Stimulated activated CD8-positive, alpha-beta memory T cell treated with anti-CD3 and anti-CD28 coated beads, Interleukin-7, amount 100 ng/mL, for 24 hours (primary cell): ENCODE measurements at places on chromosomes 6 and 20.

- DNase-seq = no peak
Measured at GRCh38 chr20:37642246-37642645, 51.6 kb upstream of the CTNNBL1 start.

DNA sequence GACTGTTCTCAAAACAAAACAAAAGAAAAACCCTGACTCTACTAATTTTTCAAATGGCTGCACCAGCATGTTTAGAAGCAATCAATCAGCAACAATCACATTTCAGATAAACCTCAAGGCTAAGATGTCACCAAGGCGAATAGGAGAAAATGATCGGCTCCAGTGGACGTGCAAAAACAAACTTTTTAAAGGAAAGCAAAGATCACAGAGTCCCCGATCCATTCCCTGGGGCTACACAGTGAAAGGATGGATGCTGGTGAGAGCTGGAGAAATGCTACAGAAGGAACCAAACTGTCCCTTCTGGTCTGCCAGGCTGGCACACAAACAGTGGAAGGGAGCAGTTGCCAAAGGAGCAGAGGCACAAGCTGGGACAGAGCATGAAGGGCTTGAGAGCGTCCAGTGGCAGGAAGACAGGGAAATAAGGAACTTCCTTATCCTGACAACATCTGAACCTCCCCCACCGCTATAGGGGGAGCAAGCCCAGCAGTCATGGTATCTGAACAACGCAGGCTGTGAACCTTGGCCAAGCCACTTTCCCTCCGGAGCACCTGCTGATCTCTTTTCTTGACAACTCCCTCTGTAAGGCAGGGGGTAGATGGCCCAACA is 73.7 kb upstream of the HIVEP1 start:
- no peak for DNase-seq

GRCh38 chr6:24905483-24905882 is 30.3 kb downstream of the RIPOR2 start:
- no peak for DNase-seq

DNA sequence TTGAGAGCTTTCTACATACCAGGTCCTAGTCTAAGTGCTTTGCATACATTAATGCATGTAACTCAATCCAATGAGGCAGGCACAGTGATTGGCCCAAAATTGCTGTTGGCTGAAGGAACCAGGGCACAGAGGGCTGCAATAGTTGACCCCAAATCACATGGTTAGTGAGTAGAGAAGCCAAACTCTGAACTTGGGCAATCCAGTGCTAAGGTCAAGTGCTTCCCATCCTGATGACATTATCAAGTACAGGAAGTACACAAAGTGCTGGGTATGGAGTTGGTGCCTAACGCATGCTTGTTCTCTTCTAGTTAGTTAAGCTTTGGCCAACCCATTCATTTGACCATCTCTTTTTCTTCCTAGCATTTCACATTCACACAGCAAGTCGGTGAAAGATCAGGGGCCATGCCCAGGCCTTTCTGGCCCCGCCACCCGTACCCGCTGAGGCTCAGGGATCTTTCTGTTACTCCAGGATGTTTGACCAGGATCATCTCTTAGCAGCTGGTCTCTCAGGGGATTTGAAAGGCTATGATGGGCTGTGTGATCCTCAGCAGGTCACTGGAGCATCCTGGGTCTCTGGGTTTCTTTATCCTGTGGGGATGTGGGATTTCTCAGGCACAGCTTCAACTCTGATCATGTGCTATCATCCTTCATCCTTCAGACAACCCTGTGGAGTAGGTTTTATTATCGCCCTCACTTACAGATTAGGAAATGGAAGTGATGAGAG is 7.0 kb downstream of the KCNB1 start:
- no peak for DNase-seq

GRCh38 chr20:38434301-38434741 is 807 bp downstream of the SNHG17 start:
- DNase-seq = no peak

GRCh38 chr6:130396722-130397121 is 30.9 kb downstream of the TMEM200A start:
- no peak for DNase-seq

DNA sequence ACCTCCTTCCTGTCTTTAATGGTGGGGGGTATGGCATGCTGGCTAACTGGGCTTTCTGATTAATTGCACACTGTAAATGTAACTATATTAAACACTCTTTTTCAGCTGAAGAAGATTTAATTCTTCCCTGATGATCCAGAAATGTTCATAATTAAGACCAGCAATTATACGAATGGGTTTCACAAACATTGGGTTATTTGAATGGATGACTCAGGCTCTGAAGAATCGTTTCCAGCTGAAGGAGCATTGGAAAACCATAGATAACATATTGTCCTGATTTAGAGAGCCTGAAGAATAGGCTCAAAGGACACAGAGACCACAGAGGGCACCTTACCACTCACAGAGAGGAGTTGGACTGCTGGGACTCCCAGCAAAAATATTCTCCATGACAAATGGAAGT is 130.7 kb upstream of the SSTR4 start:
- DNase-seq = no peak

DNA sequence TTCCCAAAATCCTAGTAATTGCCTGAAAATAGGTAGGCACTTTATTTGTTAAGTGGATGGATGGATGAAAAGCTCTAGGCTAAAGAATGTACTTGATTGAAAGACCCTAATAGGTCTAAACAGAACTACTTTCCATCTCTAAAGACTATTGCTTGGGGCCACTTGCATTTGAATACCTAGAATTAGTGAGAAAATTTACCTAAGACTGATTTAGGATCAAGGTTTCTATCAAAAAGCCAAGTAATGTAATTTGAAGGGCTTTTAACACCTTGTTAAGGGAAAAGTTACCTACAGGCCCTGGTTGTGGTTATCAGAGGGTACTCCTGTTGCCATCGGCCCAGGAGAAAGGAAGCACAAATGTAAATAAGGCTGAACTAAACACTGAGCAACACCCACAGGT is 580.7 kb downstream of the LMBRD1 start:
- DNase-seq = no peak

DNA sequence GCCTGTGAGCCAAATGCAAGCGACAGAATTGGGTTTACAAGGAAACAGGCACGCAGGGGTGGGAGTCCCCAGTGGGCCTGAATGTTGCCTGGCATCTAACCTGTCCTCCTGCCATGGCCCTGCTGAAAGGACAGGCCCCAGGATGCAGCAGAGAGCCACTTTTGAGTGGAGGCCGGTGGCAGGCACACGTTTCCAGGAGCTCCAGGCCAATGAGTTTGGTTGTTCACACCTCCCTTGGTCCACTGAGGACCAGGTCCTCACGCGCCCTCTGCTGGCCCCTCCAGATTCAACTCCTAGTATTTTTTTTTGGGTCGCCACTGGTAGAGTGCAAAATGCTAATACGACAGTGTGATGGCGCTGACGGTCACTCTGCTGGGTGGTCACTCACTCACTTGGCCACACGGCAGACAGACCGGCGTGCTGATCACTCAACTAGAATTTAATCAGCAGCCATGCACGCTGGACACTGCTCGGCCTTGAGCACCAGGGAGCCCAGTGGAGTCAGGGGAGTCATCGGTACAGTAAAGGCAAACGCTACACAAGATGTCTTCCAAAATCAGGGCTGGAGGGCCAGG is 81.7 kb upstream of the NFATC2 start:
- peak; percentile 43 for DNase-seq
